Fibroblast of skin of abdomen (primary cell): ENCODE measurements at places on chromosomes 6 and 20.

GRCh38 chr6:89346433-89346832, 6.1 kb downstream of the UBE2J1 start:
- peak; percentile 48 for DNase-seq

DNA sequence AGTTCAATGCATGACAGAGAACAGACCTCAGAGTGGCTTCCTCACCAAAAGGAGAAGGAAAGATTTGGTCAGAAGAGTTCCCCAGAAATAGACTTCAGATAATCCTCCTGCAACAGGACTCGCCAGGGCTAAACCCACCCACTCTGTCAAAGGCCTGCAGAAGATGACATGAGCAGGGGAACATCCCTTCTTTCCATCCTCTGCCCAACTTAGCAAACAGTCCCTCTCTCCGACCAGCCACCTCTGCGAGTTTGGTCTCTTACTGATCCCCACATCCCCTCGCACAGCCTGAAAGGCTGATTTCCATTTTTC, 7.5 kb downstream of the NFATC2 start:
- DNase-seq = no peak

GRCh38 chr20:10846766-10847165, 173.0 kb upstream of the JAG1 start:
- DNase-seq = peak; percentile 79

- DNase-seq = no peak
These were observed 18.6 kb upstream of the ZFAND3 start for GRCh38 chr6:37800703-37801604.

- DNase-seq = peak; percentile 72
These were observed 75.4 kb upstream of the TMEM244 start for GRCh38 chr6:129936329-129937165.

DNA sequence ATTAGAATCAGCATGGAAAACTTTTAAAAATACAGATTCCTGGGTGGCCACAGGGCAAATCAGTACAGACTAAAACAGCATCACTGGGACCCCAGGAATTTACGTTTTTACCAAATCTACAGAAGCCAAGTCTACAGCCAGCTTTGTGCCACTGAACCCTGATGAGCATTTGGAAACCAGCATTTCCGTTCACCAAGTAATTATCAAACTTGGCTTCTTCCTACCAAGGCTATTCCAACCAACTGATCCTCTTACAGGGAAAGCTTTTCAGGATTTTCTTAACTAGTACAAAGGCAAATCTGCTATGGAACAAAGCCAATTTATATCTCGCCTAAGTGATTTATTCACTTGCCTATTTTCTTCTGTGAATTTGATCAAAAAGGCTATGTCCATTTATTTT, 47.0 kb downstream of the PLAGL1 start:
- DNase-seq = no peak

GRCh38 chr6:1554476-1555310, 55.0 kb upstream of the FOXC1 start:
- peak; percentile 61 for DNase-seq

GRCh38 chr6:128233531-128233930, 286.9 kb downstream of the PTPRK start:
- no peak for DNase-seq

GRCh38 chr6:132259070-132259469, 142.2 kb downstream of the MOXD1 start:
- no peak for DNase-seq

DNA sequence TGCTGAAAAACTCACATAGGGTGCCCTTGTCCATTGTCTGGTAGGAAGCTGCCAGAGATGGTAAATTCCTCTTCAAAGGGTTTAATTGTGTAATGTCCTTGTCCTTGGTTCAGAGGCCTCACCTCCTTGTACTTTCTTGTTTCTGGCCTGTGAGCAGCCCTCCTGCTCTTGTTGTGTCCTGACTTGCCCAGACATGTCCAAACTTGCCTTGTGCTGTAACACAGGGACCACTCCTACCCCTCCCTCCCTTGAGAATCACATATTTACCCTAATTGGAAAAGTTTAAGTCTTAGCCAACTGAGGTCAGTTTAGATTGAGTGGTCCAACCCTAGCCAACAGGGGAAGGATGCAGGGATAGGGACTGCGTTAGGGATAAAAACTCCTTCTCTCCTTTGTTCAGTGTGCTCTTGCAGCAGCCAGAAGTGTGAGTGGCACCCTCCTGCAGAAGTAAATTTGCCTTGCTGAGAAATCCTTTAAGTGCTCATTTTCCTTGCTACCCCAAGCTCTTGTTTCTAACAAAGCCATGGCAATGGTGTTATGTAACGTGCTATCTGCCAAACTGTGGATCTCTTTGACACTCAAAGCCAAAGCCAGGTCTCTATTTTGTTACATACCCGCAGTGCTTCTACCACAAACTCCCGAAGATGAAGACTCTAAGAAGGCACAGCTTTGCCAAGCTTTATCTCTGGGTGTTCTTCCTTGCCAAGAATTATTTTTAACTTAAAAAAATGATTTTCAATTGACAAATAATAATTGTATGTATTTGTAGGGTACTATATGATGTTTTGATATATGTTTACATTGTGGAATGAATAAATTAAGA, 414.5 kb downstream of the ESR1 start:
- DNase-seq = no peak

DNA sequence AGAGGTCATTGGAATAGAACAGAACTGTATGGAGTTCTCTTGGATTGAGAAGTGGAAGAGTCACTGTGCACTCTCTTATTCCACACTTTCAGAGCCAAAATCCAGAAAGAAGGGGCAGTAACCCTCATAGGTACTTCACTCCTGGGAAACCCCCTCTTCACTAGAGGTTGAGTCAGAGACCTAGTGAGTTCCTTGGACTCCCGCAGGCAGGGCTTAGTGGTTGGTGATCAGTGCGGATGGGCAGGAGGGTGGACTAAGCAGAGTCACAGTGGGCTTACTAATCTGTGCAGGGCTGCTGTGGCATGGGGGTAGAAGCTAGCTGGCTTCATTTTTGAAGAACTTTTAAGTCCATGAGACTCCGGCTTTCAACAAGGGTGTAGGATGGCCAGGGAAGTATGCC, 95.0 kb upstream of the MLN start:
- no peak for DNase-seq
